NB4 (cell line): ENCODE measurements at places on chromosomes 4 and X.

DNA sequence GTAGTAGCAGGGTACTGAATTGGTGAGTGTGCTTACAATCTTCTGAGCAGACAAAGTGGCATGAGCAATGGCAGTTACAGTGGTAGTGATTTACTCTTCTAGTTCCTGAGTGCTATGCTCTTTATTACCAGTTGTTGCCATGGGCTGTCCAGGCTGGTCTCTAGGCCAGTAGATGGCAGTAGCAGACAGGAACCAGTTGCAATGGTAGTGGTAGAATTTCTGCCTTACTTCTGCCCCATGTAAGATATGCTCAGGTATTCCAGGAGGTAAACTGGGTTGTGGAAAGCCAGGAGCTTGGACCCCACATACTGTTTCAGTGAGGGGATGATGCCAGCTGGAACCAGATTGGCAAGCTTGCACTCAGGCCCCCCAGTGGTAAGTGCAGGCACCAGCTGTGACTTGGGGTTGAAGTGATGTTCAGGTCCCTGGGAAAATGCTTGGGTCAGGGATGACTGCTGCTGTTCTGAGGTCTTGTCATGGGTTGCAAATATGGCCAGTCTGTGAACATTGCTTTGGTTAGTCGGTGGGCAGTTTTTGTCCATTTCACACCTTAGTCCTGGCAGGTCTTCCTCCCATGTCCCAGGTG, 63.0 kb upstream of the ZXDB start:
- peak; percentile 34 for DNase-seq

GRCh38 chr4:14864365-14865030, 137.8 kb upstream of the CPEB2 start:
- DNase-seq: peak; percentile 21

GRCh38 chr4:158253350-158253980, 43.2 kb downstream of the TMEM144 start:
- peak; percentile 55 for DNase-seq

DNA sequence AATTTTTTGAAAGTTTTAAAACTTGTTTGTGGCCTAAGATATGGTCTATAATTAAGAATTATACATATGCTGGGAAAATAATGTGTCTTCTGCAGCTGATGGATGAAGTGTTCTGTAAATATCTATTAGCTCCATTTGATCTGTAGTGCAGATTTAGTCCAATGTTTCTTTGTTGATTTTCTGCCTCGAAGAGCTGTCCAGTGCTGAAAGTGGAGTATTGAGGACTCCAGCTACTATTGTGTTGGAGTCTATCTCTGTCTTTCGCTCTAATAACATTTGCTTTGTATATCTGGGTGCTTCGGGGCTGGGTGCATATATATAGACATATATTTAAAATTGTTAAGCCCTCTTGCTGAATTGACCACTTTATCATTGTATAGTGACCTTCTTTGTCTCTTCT, 2127.3 kb downstream of the PCDH7 start:
- peak; percentile 15 for DNase-seq

DNA sequence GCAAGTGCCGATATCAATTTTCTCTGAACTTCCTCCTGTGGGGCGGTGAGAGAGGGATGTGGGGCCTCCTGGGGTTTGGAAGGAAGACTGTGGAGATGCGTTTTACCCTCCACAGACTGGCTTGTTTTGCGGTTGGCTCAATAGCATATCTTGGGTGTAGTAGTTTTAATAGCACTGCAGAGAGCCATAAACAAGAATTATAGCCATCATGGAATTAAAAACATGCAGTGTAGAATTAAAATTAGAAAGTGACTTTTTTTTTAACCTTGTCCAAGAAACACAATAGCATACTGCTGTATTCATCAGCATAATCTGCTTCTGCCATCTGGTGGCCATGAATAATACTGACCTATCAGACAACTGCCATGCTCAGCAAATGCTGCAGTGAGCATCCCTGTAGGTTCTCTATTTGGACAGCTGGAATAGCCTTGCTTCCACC, 47.3 kb upstream of the SCML1 start:
- peak; percentile 52 for DNase-seq

GRCh38 chr4:21009956-21010355, 309.7 kb downstream of the PACRGL start:
- DNase-seq: no peak

DNA sequence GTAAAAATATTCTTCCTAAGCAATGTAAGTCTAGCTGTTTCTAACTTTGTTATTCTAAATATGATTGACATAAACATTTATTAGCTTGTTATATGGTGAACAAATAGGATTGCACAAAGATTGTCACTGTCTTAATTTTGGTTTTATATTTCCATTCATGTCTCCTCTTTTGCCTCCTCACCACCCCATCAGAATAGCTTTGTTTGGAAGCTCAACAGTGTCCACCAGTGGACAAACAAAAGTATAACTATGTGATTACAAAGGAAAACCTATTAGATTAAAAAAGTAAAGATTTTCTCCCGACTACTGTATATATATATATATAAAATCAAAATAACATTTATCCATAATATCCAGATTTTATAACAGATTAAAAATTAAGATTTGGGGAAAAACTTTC, 468.2 kb downstream of the ZIC3 start:
- DNase-seq: peak; percentile 5

- DNase-seq: no peak
Measured at GRCh38 chr4:41052287-41052686, 162.1 kb downstream of the APBB2 start.

DNA sequence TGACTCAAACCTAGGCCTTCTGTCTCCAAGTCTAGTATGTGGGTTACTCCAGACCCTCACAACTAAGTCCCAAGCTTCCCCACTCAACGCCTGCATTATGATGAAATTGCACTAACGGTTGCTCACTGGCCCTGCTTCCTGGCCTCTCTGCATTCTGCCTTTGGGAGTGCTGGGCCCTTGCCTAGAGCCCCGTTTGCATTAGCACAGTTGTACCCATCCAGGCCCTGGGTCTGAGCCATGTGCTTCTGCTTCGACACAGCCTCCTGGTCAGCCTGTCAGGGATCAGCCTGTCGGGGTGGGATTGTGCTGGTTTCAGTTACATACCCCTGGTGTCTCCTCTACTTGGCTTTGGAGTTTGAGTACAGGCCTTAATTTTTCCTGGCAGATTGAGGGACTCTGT, 58.4 kb downstream of the DCUN1D4 start:
- DNase-seq: peak; percentile 47

GRCh38 chr4:8023696-8024033, 84.0 kb upstream of the AFAP1 start:
- DNase-seq: no peak

- no peak for DNase-seq
Measured at GRCh38 chr4:65893957-65894755, 223.9 kb upstream of the EPHA5 start.

DNA sequence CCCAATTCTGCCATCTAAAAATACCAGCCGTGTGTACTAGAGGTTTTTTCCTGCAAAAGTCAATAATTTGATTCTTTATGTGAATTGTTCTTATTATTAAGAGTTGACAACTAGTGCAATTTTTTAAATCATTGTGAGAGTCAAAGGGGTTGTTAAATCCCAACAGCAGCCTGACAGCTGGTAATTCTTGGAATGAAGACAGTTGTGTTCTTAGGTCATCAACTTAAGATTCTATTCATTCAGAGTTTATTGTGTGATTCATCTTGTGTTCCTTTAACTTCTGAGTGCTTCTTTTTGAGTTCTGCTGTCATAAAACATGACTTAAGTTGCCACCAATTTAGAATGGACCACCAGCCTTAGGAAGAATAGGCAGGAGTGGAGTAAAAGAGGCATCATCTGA, 329.0 kb downstream of the NAF1 start:
- no peak for DNase-seq

DNA sequence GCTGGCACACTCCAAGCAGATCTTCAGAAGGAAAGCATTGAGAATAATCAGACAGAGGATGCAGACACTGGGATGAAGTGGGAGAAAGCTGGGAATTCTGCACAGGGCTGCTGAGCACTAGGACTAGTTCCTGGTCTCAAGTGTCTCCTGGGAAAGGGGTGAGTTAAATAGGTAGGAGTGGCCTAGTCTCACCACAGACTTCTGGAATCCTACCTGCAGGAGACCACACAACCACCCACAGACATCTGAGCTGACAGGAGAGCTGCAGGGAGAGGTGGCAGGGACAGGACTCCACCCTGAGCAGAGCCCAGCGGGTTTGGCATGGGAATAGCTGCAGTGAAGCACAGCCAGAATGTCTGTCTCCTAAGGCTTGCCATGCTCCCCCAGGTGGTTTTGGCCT, 95.1 kb upstream of the GALNTL6 start:
- no peak for DNase-seq

- DNase-seq: no peak
Measured at GRCh38 chr4:24166501-24166900, 276.7 kb upstream of the PPARGC1A start.

- peak; percentile 6 for DNase-seq
Measured at GRCh38 chr4:120816296-120816965, 106.1 kb downstream of the PRDM5 start.
